Activated naive CD4-positive, alpha-beta T cell treated with anti-CD3 and anti-CD28 coated beads, Interleukin-2, amount 10 ng/mL, durations not matched to agents 7 days and 5 days (primary cell): ENCODE measurements at places on chromosomes 7 and 10.

- no peaks in the 10 kb centered on the region for H3K4me1 ChIP-seq
- H3K27ac ChIP-seq = no peak overlapping the region
- H3K36me3 ChIP-seq = peaks cover 38% of the 10 kb centered on the region
- no peak for DNase-seq
These were observed 33.5 kb downstream of the HYCC1 start for GRCh38 chr7:22980422-22980821.

- H3K27me3 ChIP-seq = no peaks in the 10 kb centered on the region
- DNase-seq = no peak
- no peak overlapping the region for H3K27ac ChIP-seq
These were observed 914.4 kb downstream of the PCDH15 start for GRCh38 chr10:53886325-53887300.

DNA sequence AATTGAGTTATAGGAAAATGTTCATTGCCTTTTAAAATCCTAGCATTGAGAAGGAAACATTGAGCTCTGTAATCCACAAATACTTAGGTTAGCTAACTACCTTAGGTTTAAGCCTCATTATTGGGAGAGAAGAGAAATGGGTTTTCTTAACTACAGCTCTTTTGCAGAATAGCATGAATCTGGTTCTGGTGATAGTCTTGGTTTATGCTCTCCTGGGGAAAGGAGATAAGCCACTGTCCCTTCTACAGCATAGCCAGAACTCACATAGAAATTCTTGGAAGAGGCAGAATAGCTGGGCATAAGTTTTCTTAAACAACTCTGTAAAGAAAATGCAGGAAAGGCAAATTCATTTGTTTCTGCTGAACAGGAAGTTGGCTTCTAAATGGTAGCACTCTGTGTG is 378.6 kb upstream of the CHRM2 start:
- H3K4me3 ChIP-seq = no peak overlapping the region
- H3K27ac ChIP-seq = no peak overlapping the region
- DNase-seq = no peak
- H3K27me3 ChIP-seq = no peaks in the 10 kb centered on the region
- no peaks in the 10 kb centered on the region for H3K36me3 ChIP-seq

- DNase-seq = no peak
- no peak overlapping the region for H3K4me3 ChIP-seq
- no peak overlapping the region for H3K27ac ChIP-seq
- peaks cover 6% of the 10 kb centered on the region for H3K36me3 ChIP-seq
- H3K4me1 ChIP-seq = peaks cover 16% of the 10 kb centered on the region
These were observed 4.2 kb downstream of the ADAM8 start for GRCh38 chr10:133272301-133272963.

- H3K4me1 ChIP-seq = peaks cover 37% of the 10 kb centered on the region
- no peak overlapping the region for H3K4me3 ChIP-seq
- no peak overlapping the region for H3K27ac ChIP-seq
- no peaks in the 10 kb centered on the region for H3K27me3 ChIP-seq
- peaks cover 45% of the 10 kb centered on the region for H3K36me3 ChIP-seq
- no peak for DNase-seq
These were observed 5.2 kb downstream of the IFIT5 start for GRCh38 chr10:89419548-89419947.

- H3K4me3 ChIP-seq = no peak overlapping the region
- no peaks in the 10 kb centered on the region for H3K4me1 ChIP-seq
- no peaks in the 10 kb centered on the region for H3K36me3 ChIP-seq
- DNase-seq = no peak
- H3K27ac ChIP-seq = no peak overlapping the region
- H3K27me3 ChIP-seq = no peaks in the 10 kb centered on the region
These were observed 191.7 kb downstream of the SEMA3E start for GRCh38 chr7:83457022-83457892.
